ENCODE measurements at places on chromosomes 7 and 10.

DNA sequence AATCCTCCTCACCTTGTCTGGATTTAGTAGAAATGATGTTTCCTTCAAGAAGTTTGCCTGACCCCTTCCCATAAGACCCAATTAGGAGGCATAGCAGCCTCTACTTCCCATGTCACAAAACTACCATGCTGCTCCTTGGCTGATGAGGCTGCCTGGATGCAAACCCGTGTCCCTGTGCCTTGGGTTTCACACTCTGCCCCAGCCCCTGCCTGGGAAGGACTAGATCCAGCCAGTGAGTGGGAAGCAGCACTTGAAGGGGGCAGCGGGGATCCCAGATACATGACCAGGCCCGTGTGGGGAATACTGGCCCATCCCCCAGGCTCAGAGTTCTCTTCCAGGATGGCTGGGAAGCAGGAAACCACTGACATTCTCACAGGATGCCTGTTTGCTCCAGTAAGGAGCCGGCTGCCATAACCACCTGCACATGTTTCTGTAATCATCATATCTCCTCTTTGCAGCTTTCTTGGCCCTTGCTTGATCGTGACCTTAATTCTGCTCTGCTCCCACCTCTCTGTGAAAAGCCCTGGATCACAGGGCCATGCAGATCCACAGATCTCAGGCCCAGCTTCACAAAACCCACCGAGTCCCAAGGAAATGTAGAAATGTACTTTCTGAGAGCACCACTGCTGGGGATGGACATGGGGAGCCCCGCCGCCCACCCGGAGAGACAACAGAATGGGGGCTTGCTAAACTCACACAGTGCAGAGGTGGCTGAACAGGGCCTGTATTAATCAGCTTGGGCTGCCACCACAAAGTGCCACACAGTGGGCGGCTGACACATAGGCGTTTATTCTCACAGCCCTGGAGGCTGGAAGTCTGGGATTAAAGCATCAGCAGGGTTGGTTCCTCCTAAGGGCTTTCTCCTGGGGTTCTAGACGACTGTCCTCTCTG is 287.8 kb upstream of the IGFBP3 start:
- no peak for DNase-seq

- DNase-seq: no peak
Measured at GRCh38 chr10:125263551-125263950, 103.2 kb upstream of the CTBP2 start.

GRCh38 chr10:91444211-91445182 is 34.4 kb downstream of the HECTD2 start:
- DNase-seq: no peak

GRCh38 chr10:52740913-52741675 is 31.5 kb downstream of the MBL2 start:
- no peak for DNase-seq

Data from stimulated activated CD8-positive, alpha-beta memory T cell treated with anti-CD3 and anti-CD28 coated beads, Interleukin-2, amount 100 ng/mL, for 1 hour (primary cell).